Stimulated activated CD8-positive, alpha-beta memory T cell treated with anti-CD3 and anti-CD28 coated beads, Interleukin-2, amount 100 ng/mL, for 1 hour (primary cell): ENCODE measurements at places on chromosomes 2 and 18.

GRCh38 chr2:60840880-60841279 lies 40.5 kb upstream of the REL start:
- no peak for DNase-seq

DNA sequence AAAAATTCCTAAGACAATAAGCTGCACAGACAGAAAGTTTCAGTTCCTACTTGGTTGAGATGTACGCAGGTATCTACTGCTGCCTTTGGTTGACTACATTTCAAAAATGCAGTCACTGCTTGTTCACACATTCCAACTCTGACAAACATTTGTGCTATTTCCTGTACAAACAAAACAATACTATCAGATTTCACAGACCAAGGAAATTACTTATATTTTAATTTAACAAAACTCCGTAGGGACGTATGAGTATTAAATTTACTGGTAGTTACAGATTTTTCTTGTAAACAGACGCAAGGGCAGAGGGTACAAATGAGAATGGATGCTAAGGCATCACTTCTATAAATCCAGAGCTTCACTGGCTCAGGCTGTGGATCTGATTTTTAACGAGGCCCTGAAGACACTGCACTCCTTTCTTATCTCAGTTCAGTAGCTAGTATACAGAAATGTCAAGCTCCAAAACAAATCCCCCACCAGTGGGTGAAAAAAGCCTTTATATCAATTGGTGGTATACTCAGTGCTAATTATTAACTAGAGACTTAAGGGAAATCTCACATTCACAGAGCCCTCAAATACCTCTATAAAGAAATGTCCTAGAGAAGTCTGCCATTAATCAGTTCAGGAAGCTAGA lies 31.7 kb upstream of the TTC32 start:
- no peak for DNase-seq

- DNase-seq: no peak
Observed at GRCh38 chr2:178197791-178198190, 3.5 kb downstream of the OSBPL6 start.

GRCh38 chr2:226752887-226753286 lies 46.7 kb downstream of the IRS1 start:
- no peak for DNase-seq

GRCh38 chr2:120763508-120763907 lies 27.8 kb downstream of the GLI2 start:
- no peak for DNase-seq

- DNase-seq: no peak
Observed at GRCh38 chr2:19911808-19912509, 10.2 kb upstream of the TTC32 start.

- DNase-seq: no peak
Observed at GRCh38 chr2:72847534-72848315, 21.9 kb upstream of the EXOC6B start.

GRCh38 chr2:229636571-229636970 lies 77.8 kb downstream of the DNER start:
- no peak for DNase-seq

DNA sequence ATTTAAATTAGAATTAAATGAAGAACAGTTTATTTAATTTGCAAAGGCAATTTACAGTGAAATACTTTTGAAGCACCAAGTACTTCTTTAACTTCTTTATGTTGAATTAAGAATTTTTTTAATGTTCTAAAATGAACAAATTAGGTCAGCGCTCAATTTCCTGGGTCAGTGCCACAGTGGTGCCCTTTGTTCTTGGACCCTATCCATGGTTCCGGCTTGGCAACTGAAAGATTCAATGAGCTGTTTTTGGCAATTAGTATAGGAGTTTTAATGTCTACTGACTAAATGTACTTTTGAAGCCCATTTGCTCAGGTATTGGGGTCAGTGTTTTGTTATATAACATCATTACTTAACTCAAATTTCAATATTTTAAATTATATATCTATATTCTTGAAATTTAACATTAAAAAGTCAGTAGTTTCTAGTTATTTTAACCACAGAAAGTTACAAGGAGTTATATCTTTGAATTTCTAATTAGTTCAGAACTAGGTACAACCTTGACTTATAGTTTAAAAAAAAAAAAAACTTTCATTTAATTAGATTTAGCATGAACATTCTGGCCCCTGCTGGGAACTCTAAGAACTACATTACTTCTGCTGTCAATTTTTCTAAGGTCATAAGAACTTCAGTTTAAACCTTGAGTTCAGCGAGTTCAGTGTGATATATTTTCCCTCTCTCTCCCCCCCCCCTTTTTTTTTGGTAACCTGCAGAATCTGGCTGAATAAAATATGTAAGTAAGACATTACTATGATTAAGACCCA lies 7.6 kb upstream of the MSTN start:
- no peak for DNase-seq

- DNase-seq: no peak
Observed at GRCh38 chr2:96512341-96512740, 7.2 kb upstream of the NEURL3 start.

GRCh38 chr2:183927406-183928325 lies 670.7 kb upstream of the ZNF804A start:
- DNase-seq: no peak

- no peak for DNase-seq
Observed at GRCh38 chr2:215918901-215919599, 94.3 kb downstream of the MREG start.

DNA sequence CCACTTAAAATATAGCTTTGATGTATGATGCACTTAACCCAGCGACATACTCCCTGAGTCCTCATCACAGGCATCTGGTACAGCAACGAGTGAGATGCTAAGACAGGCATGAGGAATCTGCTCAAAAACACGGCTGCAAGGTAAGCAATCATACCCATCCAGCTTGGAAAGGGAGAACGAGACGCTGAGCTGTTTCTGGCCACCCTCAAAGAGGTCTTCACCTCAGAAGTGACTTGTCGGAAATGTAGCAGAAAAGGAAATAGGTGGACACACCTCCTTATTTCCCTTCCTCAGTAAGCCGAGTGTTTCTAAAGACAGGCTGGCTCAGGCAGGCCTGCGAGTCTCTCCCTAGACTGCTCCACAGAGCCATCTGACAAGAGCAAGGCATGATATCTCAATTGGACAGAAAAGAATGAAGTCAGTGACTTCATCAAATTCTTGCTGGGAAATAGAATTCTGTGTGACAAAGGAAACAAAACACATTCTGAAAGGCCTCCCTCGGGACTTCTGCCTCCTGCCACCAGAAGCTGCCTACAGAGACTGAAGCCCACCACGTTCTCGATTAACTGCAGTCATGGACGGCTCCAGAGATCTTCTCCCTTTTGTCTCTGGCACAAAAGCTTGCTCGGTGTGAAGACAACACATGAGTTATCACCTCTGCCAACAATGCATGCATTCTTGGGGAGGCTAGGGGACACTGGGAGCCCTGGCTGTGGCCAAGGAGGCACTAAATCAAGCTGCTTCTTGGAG lies 84.3 kb downstream of the UXS1 start:
- no peak for DNase-seq

DNA sequence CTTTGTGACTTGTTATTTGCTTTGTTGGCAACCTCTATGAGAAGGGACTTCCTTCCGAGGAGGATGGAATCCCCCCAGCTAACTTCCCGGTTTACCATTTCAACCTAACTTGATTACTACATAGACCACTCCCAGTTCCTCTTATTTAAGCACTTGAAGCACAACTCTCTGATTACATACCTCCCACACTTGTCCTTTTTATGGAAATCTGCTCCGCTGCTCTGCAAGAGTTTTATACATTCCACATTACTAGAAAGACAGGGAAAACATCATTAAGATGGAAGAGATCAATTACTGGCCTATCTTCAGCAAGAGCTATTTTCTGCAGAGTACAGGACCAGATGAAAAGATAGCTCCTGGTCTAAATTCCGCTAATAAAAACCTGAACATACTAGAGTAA lies 160.0 kb upstream of the PGAP1 start:
- DNase-seq: no peak

DNA sequence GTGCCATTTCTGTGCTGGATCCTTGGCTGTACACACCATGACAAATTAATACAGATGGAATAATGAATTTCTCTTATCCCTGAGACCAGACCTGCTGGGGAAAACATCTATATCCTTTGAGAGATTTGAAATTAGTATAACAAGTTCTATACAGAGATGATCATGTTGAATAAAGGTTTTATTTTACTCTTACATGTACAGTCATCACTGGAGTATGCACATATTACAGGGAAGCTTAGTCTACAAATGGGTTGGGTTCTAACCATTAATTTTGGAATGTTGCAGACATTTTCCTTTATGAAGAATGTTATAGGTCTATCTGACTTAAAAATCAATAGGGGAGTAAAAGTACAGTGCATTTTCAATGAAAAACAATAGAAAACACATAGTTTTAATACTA lies 29.9 kb upstream of the MMADHC start:
- DNase-seq: no peak

GRCh38 chr2:215411941-215412743 lies 23.7 kb downstream of the FN1 start:
- DNase-seq: no peak

GRCh38 chr2:201607568-201607967 lies 35.7 kb downstream of the TMEM237 start:
- no peak for DNase-seq

- DNase-seq: no peak
Observed at GRCh38 chr2:199202964-199203363, 254.8 kb downstream of the SATB2 start.

GRCh38 chr18:77054606-77055428 lies 77.8 kb downstream of the MBP start:
- peak; percentile 59 for DNase-seq

DNA sequence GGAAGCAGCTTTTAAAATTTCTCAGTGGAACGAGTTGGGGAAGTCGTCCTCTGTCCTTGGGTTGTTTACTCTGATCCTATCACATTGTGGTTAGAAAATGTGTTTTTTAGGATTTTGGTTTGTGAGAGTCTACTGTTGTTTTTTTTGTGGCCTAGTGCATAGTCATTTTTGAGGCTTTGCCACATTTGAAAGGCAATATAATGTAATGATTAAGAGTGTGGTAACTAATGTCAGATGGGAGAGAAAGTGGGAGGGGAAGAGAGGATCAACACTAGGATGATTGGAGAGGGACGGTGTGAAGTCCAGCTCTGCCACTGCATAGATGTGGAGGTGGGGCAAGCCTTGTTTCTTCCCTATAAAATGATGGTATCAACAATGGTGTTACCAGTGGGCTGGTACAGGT lies 8.5 kb downstream of the SP140L start:
- no peak for DNase-seq

GRCh38 chr2:191950132-191950874 lies 103.4 kb upstream of the CAVIN2 start:
- DNase-seq: no peak

- DNase-seq: no peak
Observed at GRCh38 chr2:27704342-27704876, 40.7 kb downstream of the SLC4A1AP start.

DNA sequence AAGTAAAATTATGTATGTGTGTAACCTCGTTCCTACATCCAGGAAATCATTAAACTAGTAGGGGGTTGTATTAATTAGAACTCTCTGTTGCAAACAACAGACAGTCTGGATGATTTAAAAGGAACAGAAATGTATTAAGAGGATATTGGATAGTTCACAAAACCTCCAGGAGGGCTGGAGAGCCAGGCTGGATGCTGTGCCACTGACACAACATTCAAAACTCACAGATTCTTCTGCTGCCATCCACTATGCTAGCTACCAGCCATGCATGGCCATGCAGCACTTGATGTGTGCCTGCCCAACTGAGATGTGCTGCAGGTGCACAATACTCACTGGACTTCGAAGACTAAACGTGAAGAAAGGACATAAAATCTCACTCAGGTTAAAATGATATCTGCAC lies 48.2 kb upstream of the SH3RF3 start:
- DNase-seq: no peak

DNA sequence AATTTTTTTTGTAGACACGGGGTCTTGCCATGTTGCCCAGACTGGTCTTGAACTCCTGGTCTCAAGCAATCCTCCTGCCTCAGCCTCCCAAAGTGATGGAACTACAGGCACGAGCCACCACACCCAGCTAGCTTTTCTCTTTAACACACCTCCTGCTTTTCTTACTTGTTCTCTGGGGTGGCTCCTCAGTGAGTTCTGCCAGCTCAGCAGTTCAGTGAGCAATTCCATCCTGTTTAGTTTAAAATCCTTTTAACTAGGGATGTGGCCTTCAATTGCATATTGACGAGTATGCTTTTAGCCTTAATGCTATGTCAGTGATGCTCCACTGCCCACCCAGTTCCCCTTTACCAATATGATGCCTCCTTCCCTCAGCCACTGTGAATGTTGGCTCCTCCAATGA lies 16.1 kb downstream of the ZNF397 start:
- DNase-seq: no peak

GRCh38 chr2:43084699-43085091 lies 141.7 kb downstream of the ZFP36L2 start:
- no peak for DNase-seq

DNA sequence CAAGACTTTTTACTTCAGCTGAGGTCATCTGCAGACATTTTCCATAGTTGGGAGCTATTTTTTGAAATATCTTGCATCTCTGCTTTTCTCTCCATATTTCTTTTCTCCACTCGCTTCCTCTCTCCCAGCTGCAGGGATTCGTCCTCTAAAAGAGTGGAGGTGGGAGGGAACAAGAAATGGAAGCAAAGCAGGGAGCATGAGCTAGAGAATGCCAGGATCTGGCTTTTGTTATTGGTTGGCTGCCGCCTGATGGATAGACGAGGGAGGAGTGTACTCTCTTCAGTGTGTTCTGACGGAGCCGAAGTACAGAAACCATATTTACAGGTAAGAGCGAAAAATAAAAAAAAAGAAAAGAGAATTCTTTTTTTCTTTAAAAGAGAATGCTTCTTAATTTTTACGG lies at the start of gene CSRNP3:
Gene CSRNP3, plus strand, starts transcription at position 282 of the 400 bp plus-strand sequence. CDS start 125,368 bp downstream, outside the sequence.
- no peak for DNase-seq

GRCh38 chr2:199309411-199309810 lies 148.3 kb downstream of the SATB2 start:
- DNase-seq: no peak

GRCh38 chr18:23977719-23978483 lies 36.7 kb upstream of the TTC39C start:
- DNase-seq: no peak

GRCh38 chr2:18149660-18150246 lies 271.3 kb downstream of the KCNS3 start:
- DNase-seq: no peak

- DNase-seq: no peak
Observed at GRCh38 chr2:39736640-39737039, 42.4 kb downstream of the THUMPD2 start.

DNA sequence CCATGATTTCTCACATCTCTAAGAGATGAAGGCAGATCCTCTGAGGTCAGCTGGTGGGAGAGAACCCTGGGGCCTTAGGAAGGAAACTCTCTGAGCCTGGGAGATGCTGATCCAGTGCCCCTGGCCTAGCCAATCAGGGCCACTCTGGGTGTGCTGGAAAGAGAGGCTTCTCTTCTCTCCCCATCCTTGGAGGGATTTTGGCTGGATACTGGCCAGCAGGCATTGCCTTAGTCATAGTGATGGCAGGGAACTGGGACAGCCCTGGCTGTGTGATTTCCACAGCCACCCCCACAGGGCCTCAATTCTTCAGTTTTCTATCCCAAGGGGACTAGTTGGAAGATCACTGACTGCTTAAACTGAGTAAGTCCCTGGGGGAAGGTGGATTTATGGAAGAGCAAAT lies 26.6 kb upstream of the PLB1 start:
- DNase-seq: no peak
